ENCODE measurements at places on chromosomes 7 and 10. TPM values are rescaled to one million over a fixed set of nuclear protein-coding genes. Genes with fewer than 3 reads are reported as not detected.

GRCh38 chr10:32790483-32790882 is 167.5 kb downstream of the ITGB1 start:
- no peak for DNase-seq

DNA sequence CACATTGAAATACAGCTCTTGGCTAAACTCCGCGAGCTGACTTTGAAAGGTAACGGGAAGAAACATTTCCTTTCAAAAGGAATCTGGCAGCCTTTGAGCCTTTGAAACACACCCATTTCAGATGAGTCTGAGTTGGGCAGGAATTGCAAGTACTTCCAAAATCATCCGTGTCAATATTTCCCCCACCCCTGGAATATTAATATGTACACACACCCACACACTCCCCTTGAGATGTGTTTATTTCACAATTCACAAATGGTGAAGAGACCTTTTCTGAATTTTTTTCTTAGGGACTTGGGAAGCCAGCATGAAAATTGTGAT is 438.7 kb upstream of the NRP1 start:
- no peak for DNase-seq

Gene PLXDC2
- total RNA-seq, result 59.6 TPM

DNA sequence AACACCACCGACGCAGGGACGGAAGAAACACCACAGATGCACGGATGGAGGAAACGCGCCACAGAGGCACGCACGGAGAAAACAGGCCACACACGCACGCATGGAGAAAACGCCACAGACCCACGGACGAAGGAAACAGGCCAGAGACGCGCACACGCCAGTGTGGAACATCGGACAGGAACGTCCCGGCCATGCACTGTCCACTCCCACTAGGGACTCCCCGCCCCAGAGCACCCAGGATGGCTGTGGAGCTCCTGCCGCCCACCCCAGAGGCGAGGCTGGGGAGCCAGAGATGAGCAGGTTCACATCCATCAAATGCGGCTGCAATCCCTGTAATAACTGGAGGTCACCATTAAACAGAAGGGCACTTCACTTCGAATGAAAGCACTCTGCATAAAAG is 17.3 kb downstream of the DIP2C start:
- no peak for DNase-seq

DNA sequence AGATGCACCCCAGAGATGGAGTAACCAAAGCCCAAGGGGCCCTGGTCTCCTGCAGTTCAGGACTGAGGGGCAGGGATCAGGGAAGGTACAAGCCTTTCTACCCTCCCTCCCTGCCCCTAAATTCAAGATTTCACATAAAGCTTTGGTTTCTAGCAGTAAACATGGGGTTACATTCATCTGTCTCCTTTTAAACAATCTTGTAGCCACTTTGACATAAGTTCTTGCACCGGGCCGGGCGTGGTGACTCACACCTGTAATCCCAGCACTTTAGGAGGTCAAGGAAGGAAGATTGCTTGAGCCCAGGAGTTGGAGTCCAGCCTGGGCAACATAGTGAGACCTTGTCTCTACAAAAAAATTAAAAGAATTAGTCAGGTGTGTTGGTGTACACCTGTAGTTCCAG is 4.0 kb upstream of the ACTR3C start:
- DNase-seq, result no peak

Gene BRAF
- 94.5 TPM for total RNA-seq

GRCh38 chr10:5532307-5532605 is 7.5 kb downstream of the CALML3 start:
- no peak for DNase-seq

DNA sequence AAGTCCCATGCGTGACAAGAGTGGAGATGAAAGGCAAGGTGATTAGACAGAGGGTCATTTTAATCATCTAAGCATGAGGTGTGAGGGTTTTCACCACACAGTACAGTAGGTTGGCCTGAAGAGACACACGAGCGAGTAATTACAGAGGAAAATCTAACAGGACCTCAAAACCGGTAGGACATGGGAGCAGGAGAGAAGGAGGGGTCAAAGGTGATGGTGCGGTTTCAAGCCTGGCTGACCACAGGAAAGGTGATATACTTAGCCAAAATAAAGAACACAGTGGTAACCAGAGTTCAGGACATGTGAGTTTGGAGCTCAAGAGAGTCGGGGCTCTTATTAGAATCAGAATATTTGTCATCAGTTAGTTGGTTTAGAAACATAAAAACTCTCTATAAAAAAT is 20.0 kb downstream of the GLI3 start:
- DNase-seq, result no peak

- DNase-seq, result no peak
Observed at GRCh38 chr10:89306434-89307268, 4.8 kb downstream of the IFIT2 start.
